Head of caudate nucleus (tissue), 42 donors: ENCODE measurements at places on chromosomes 3 and 15.

- DNase-seq: no peak
These were observed 72.1 kb downstream of the IL1RAP start for GRCh38 chr3:190585805-190586630.

DNA sequence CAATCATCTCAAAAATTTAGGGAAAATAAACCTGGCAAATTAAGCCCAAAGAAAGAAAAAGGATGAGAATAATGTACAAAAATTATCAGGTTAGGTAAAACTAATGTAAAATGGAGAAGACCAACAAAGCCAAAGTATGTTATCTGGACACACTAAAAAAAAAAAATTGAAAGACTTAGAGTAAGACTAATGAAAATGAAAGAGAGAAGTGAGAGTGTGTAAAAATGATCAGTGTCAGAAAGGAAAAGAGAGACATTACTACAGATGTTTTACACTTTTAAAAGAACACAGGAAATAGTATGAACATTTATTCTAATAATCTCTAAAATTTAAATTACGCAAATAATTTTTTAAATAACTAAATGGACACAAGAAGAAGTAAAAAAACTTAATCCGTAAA lies 573.3 kb upstream of the NR2F2 start:
- no peak for DNase-seq

DNA sequence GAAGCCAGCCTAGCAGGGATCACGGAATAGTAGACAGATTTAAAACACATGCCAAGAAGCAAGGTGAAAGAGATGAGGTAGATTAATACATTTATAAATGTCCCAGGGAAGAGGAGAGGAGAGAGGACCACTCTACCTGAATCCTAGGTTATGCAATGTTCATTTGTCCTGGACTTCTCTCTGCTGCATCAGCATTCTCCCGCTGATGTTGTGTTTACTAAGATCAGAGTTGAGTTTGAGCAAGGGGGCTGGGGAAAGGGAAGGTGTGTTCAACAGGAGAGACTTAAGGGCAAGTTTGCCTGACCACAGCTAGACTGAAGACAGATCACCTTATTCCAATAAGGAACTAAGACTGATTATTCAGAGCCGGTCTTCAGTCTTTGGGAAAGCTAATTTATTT lies 1.1 kb upstream of the KPNA1 start:
- DNase-seq: no peak

- DNase-seq: no peak
These were observed 675 bp downstream of the BRPF1 start for GRCh38 chr3:9732080-9732739.
